GM03348 (cell line): ENCODE measurements at places on chromosomes 16 and 17.

DNA sequence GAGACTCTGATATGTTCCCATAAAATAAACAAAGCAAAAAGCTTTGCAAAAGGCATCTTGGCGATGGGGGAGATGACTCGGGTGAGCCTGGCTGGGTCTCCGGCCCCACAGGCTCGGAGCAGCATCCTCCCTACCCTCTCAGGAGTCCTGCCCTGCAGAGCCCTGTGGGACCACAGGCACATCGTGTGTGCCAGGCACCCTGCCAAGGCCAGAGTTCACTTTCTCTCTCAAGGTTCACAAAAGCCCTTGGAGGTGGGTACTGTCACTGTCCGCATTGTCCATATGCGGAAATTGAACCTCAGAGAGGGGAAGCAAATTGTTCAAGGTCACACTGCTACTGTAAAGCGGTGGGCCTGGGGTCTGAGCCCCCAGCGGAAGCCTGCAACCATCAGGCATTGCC is 48.5 kb downstream of the CRISPLD2 start:
- DNase-seq = no peak

DNA sequence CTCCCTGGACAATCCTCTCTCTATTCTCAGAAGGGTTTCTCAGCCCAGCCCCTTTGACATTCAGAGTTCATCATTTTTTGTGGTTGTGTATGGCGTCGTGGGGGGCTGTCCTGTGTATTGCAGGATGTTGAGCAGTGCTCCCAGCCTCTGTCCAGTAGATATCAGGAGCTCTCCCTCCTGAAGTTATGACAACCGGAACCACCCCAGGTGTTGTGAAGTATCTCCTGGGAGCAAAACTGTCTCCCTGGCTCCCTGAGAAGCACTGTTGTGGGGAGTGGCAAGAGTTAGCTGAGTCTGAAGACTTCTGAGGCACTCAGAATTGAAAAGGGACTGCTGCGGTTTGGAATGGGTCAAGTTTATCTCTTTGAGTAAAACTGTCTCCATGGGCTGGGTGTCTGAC is 55.9 kb upstream of the MGAT5B start:
- DNase-seq = no peak

DNA sequence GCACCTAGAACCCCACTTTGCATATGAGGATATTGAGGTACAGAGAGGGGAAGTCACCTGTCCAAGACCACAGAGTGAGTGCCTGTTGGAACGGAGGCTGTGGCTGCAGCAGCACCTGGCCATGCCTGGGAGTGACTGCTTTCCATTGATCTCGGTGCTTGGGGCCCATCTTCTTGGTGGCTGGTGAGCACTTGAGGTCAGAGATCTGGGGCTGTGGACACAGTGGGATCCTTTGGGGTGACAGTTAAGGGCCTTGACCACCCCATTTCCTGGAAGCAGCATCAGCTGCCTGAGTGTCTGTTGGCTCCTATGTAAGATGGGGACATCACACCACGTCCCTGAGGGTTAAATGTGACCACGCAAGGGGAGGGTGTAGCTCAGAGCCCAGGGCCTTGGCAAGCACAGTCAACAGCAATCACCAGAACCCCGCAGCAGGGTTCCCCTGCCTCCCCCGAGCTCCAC is 111.7 kb downstream of the IRF8 start:
- no peak for DNase-seq

DNA sequence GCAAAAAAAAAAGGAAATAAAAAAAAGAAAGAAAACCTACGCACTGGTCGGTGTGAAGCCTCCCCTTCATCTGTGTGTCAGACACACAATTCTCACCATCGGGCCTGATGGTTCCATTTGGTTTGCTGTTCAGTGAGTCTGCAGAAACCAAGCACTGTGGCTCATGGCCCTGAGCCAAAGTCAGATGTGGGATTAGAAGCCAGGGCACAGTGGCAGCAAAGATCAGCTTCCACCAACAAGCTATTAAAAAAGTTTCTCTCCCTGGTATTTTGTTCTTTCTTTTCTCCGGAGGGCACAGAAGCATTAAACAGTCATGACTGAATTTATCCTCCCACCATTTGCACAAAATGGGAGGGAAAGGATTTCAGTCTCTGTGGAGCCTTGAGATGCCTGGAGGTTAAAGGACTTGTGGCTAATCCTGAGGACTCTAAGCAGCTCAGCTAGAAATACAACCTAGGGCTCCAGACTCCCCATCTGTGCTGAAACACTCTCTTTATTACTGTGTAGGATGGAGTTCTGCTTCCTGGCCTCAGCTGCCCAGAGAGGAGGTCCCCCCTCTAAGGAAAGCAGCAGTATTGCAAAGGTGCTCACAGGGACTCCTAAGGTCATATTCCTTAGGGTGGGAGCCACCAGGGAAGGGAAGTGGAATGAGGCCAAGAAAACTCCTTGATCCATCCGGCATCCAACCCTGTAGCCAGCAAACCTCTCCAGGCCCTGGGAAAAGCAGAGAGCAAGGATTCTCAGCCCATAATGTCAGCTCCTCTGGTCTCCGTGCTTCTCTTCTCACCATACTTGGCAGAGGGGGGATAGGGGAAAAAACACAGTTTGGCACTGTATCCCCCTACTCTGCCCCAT is 28.2 kb downstream of the SLC39A11 start:
- DNase-seq = no peak

- DNase-seq = no peak
Observed at GRCh38 chr16:49189286-49189685, 92.4 kb downstream of the CBLN1 start.

DNA sequence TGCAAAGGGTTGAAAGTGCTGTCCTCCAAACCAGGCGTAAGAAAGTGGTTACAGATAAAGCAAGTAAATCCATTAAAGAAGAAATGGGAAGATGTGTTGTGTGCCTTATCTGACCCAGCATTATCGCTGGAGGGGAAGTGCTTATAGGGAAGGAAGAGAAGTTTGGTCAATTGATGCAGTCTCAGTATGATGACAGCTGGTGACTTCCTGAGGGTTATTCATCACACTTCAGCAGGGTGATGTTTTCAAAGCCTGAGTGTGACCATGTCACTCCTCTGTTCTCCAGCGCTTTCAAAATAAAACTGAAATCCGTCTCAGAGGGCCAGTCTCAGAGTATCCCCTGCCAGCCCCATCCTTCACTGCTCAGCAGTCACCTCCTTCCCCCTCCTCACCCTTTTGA is 505.4 kb upstream of the RBFOX1 start:
- no peak for DNase-seq

DNA sequence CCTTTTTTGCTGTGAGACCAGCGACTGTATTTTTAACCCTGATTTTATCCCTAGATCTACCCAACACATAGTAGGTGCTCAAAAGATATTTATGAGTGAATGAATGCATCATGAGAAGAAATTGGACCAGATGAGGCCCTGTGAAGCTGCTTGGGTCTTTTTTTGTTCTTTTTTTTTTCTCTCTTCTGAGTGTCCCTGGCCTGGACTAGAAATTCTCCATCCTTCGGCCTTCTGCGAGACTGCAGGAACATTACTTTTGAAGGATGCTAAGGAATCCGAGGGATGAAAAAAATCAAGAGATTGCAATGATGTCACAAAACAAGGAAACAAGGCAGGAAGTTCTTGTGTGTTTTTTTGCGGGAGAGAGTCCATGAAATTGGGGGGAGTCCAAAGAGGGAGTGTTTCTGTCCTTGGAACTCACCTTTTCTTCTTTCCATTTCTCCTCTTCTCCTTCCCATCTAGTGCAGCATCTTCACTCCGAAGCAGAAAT is 560 bp upstream of the RUSF1 start:
- peak; percentile 56 for DNase-seq

GRCh38 chr17:68734931-68735330 is 133.8 kb upstream of the FAM20A start:
- no peak for DNase-seq

GRCh38 chr17:43663383-43663782 is 1.7 kb upstream of the MEOX1 start:
- DNase-seq = no peak

DNA sequence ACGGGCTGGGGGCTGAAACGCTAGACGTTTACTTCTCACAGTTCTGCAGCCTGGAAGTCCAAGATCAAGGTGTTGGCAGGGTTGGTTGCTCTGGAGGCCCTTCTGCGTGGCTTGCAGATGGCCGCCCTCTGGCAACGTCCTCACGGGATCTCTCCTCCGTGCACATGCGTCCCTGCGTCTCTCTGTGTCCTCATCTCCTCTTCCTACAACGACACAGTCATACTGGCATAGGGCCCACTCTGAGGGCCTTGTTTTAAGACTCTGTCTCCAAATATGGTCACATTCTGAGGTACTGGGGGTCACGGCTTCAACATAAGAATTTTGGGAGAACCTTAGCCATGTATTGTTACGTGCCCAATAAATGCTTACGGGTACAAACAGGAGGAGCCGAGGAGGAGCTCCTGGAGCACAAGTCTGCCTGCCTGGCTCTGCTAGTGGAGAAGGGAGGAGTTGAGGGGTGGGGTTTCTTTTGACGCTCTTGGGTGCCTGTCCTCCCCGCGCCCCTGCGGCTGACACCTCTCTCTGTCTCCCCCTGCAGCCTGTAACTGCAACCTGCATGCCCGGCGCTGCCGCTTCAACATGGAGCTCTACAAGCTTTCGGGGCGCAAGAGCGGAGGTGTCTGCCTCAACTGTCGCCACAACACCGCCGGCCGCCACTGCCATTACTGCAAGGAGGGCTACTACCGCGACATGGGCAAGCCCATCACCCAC is 141.1 kb downstream of the NTN1 start:
- no peak for DNase-seq

DNA sequence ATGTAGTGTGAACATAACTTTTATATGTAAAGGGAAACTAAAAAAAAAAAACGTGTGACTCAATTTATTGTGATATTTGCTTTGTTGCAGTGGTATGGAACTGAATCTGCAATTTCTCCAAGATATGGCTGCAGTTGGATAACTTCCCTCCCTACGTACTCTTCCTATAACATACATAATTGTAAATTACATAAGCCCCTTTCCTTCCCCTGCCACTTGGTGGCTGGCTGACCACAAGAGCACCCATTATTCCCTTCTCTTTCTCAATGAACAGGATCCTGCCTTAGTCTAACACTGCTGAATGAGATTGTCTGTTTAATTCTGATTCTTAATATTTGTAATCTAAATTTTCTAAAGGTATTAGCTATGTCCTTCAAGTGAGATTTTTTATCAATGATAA is 27.8 kb downstream of the CCL4 start:
- DNase-seq = no peak
